Fibroblast of the aortic adventitia (primary cell): ENCODE measurements at places on chromosomes 11 and 22. TPM values are rescaled to one million over a fixed set of nuclear protein-coding genes. Genes with fewer than 3 reads are reported as not detected.

The LIPT2 gene
- total RNA-seq = 1.4 TPM in 1 of 2 replicates, not detected in the other

The BLID gene
- total RNA-seq = 2.1 and 30.6 TPM in 2 replicates

The GAL3ST1 gene
- not detected in 2 replicates for total RNA-seq

The TMA7B gene
- total RNA-seq = not detected in 2 replicates

The ZP1 gene
- total RNA-seq = not detected in 2 replicates

The IGSF22 gene
- total RNA-seq = not detected in 2 replicates

The KDM4D gene
- 0.08 and 1.1 TPM in 2 replicates for total RNA-seq

- no peak for DNase-seq
Measured at GRCh38 chr11:47359586-47359985, 7.1 kb upstream of the MYBPC3 start.

DNA sequence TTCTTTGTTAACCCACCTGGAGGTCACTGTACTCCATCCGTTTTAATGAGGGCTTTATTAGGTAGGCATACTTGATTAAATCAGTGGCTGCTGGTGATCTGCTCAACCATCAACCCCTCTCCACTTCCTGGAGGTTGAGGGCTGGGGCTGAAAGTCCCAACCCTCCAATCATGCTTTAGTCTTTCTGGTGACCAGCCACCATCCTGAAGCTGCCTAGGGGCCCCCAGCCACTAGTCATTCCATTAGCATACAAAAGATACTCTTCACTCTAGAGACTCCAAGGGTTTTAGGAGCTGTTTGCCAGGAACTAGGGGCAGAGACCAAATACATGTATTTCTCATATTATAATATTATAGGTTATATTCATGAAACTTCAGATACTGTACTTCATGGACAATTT lies 13.5 kb downstream of the DNAJC24 start:
- no peak for DNase-seq

- peak; percentile 78 for DNase-seq
Measured at GRCh38 chr11:104164028-104164520, at the start of gene PDGFD. Gene PDGFD, minus strand, starts transcription at chr11:104164147.

DNA sequence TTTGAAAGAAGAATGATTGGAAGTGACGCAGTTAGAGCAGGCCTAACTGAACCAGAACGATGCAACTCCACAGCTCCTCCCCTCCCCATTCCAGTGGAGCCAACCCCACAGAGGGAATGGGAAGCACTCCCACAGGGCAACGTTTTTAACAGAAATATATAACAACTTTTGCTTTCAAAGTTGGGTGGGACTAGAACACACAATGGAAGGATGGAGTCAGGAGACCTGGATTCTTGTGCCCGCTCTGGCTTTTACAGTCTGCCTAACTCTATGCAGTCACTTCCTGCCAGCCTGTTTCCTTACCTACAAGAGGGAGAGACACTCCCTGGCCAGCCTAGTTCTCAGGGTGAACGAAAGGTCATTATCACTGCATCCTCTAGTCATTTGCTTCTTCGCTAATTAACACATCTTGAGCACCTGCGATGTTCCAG lies 75.5 kb downstream of the PACSIN2 start:
- peak; percentile 35 for DNase-seq

GRCh38 chr11:90113541-90113940 lies 20.9 kb upstream of the NAALAD2 start:
- DNase-seq = peak; percentile 10

- no peak for DNase-seq
Measured at GRCh38 chr11:34546511-34547209, 33.1 kb upstream of the ELF5 start.

DNA sequence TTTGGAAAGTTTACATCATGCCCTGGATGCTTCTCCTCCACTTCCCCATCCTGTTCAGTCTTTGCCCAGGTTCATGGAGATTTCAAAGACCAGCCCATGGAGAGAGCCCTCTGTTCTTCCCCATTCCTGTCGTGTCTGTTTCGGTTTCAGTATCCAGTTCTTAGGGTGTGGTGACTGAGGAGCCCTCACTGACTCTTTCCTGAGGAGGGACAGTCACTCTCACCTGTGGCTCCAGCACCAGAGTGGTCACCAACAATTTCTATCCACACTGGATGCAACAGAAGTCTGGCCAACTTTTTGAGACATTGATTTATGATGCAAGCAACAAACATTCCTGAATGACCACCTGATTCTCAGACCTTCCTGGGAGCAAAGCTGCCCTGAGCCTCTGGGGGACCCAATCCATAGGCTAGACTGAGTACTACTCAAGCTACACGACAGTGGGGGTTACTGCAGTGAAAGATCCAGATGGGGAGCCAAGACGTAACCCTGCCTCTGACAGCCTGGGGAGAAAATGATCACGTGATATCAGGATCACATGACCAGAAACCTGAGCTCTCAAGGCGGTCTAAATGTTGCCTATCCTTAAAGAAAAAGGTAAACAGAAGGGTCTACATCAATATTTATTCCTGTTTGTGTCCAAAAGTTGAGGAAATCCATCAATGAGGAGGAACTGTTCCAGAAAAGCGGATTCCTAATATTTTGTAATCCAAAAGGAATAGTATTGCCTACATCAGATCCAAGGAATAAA lies 76.2 kb upstream of the VPREB1 start:
- peak; percentile 85 for DNase-seq

GRCh38 chr11:36354221-36355003 lies 58.3 kb downstream of the PRR5L start:
- DNase-seq = peak; percentile 68

DNA sequence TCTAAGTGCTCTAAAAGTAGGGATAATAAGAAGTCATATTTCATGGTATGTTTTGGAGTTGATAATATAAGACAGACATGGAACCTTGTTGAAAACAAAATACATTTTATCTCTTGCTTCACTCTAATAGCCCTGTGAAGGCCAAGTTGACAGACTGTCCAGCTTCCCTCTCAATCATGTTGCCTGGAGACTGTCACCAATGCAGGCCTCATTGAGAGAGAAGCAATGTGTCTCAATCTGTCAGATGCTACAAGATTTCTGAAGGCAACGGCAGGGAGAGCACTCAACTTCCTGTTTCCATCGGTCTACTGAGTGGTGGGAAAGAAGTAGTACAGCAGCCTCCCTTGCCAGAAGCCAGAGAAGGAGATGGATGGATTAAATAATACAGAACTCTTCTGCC lies 23.6 kb upstream of the FJX1 start:
- no peak for DNase-seq

DNA sequence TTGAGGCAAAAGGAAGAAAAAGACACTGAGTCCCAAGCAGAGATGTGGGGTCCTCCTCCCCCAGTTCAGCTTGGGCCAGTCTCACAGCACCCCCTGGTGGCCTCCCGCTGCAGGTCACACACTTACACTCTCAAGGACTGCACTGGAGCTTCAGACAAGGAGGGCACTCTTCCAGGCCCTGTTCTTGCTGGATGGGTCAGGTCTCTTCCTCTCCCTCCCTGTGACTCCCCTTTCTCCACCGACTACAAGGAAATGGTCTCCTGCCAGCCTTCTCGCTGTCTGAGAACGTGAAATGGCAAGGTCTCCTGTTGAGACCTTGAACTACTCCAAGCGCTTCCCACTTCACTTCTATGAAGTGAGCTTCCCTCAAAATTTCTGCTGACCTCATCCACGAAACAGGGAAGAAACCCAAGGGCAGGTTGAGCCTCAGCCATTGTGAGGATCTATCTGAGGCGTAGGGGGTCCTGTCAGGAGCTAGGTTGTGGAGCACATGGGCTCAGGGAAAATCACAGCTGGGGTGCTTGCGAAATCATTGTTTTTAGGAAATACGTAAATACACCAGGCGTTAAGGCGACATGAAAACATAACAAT lies 11.2 kb upstream of the IGLL1 start:
- DNase-seq = peak; percentile 55

DNA sequence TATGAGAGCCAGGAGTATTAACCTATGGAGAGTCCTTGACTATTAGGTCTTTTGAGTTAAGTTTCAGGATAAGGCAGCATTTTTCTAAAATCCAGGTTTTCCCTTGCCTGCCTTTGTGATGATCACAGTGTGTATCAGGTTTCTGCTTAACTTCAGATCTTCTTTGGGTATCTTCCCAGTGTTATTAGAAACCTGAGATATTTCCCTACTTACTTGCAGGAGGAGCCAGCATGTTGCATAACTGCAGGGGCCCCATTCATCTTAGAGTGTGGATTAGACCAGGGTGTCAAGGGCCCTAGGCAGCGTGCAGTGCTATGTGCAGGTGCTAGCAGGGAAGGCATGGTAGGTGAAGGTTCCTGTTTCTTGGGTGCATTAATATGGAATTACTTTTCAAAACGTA lies 69.5 kb downstream of the ZNRF3 start:
- DNase-seq = peak; percentile 62

- no peak for DNase-seq
Measured at GRCh38 chr11:67321313-67321871, 18.1 kb downstream of the SSH3 start.
